ENCODE measurements at places on chromosomes 4 and X.

DNA sequence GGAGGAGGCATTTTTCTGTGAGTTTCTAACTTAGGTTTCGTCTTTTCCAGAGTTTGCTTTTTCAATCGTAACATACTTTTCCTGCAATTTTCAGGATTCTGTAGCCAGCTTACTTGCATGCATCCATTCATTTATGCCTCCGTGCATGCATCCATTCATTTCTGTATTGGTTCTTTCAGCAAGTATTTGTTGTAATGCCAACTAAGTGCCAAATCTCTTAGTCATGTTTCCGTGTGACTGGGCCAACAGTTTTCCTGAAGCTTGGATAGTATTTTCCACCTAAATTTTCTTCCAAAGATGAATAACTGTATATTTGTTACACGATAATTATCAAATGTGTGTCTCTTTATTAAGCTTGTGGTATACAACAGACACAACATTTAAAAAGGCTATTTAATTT lies 41.5 kb downstream of the CBLL2 start:
- DNase-seq: no peak

DNA sequence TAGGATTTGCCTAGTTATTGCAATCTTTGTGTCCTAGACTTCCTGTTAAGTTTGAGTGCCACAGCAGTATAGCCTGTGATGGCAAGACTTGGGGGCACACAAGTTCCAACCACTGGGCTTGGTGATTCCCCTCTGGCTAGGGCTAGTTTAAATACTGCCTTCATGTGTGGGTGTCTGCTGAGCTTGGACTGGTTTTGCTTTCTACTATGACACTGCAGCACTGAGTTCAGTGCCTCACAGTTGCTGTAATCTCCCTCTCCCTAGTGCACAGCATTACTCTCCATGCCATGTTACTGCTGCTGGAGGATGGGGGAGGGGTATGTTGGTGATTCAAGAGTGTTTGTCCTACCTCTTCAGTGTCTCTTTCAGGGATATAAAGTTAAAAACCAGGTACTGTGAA lies 379.6 kb downstream of the IL15 start:
- DNase-seq: no peak

DNA sequence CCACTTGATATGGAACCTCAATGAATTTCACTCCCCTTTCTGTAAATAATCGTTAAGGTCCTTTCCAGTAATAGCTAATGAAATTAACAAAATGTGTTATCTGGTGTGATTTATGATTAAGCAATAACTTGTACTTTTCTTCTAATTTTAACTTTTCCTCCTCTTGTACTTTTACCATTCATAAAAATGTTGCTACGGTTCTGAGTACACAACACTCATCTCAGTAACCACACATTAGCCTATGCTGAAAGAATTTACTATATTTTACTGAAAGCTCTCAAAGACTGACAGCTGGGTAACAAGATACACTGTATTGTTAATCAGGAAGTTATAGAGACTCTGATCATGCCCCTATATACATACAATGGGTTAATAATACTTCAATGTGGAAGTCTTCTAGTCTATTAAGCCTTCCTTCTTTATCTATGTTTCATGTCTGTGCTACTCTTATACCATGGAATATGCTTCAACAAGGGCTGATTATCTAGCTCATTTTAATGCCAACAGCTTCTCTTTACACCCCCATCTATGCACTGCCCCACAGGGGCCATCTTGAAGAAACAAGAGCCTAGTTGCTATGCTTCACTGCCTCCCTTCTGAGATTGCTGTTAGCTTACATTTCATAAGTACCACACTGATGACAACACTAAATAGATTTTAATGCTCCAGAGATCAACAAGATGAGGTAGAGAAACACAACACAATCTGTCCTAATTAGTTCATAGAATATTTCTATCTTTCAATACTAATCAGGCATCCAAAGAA lies 39.1 kb downstream of the LAMP2 start:
- DNase-seq: no peak

GRCh38 chrX:71941776-71942175 lies 31.1 kb downstream of the NHSL2 start:
- peak; percentile 73 for DNase-seq

GRCh38 chr4:55830716-55831115 lies 11.1 kb downstream of the EXOC1L start:
- no peak for DNase-seq

DNA sequence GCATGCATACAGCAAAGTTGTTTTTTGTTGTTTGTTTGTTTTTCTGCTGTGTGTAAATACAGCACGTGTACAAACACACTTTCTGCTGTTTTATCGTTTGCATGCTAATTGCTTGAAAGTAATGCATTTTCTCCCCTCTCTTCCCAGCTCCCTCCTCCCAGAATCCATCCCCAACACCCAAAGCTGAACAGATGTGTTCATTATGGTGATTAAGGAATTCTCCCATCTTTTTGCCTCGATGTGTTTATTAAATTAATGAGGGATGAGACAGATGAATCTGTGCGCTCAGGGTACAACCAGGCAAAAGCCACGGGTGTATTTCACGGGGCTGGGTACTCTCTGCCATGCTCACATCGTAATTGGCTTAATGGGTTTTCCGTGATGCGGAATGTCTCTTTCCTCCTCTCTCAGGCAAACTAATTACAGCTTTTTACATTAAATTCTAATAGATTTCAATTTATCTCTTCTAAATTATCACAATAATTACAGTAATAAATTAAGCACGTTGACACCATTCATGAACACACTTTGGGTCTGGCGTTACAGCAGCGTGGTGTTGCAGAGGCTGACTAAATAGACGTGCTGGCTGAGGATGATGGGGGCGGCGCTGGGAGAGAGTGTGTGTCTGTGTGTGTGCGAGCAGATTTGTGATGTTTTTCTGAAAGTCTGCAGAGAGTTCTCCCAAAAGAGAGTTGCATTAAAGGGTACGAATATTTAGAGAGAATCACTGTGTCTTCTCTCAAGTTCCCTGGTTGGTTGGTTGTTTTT lies 117.7 kb downstream of the CRLF2 start:
- no peak for DNase-seq

GRCh38 chr4:113750296-113750695 lies 11.2 kb downstream of the CAMK2D start:
- DNase-seq: no peak

DNA sequence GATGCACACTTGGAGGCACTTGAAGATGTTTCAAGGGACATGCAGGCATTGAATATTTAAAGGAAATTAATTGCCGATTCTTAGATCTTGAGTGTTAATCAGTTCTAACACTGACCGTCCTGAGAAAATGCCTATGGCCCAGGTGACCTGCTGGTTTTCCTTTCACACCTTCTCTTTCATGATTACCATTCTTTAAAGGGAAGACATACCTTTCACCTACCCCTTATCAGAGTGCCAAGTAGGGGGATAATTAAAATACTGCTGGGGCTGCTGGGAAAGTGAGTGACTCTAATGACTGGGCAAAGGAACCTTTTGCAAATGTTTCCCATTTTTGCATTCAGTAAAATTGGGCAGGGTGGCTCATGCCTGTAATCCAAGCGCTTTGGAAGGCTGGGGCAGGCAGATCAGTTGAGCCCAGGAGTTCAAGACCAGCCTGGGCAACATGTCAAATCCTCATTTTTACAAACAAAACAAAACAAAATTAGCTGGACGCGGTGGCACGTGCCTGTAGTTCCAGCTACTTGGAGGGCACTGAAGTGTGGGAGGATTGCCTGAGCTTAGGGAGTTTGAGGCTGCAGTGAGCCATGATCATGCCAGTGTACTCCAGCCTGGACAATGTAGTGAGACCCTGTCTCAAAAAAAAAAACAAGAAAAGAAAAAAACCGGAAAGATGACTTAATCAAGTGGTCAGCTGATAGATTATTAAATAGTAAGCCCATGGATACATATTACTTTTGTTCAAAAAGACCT lies 44.3 kb downstream of the TMEM131L start:
- no peak for DNase-seq

DNA sequence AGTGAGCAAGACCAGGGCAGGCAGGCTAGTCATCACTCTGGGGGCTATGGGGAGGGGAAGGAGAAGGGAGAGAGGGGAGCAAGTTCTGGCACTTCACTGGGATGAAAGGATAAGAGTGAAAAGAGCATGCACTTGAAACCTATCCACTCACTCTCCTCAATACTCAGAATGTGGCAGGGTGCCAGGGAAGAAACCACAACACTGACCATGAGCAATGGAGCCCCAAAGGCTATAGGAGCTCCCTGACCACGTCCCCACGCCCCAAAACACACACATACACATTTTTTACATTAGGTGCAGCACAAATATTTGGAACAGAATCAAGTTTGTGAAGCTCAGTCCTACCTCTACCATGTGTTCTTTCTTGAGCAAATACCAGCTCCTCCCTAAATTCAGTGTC lies 132.2 kb downstream of the IDS start:
- no peak for DNase-seq

DNA sequence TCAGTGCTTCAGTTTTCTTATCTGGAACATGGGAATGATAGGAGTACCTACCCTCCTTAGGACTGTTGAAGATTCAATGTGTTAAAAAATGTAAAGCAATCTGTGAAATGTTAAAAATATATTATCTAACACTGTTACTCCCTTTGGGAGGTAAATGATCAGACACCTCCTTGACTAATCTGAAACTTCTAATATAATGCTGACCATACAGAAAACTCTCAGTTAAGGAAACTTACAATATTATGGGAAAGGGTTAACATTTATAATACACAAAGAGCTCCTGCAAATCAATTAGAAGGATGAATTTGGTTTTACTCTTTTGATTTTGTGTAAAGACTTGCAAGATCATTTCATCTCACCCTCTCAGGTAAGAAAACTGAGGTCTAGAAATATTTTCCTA lies 1.6 kb upstream of the PFKFB1 start:
- DNase-seq: no peak

GRCh38 chr4:128810331-128810870 lies 901 bp downstream of the JADE1 start:
- no peak for DNase-seq

DNA sequence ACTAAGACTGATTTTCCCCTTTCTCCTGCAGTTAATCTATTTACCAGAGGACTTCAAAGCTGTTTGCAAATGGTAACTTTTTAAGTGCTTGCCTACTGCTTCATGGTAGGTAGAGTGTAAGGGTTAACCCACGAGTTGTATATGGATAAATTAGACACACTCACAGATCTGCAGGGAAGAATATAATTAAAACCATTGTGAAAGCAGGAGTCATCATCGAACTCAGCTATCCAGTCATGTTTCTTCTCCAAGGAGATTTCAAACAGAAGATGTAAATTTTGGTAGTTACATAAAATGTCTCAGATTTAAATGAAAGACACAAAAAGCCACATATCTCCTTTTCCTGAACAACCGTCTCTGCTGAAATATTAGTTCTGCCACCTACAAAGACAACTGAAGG lies 549 bp upstream of the XG start:
- no peak for DNase-seq

GRCh38 chr4:37977471-37978247 lies 17.5 kb downstream of the PTTG2 start:
- peak; percentile 57 for DNase-seq

DNA sequence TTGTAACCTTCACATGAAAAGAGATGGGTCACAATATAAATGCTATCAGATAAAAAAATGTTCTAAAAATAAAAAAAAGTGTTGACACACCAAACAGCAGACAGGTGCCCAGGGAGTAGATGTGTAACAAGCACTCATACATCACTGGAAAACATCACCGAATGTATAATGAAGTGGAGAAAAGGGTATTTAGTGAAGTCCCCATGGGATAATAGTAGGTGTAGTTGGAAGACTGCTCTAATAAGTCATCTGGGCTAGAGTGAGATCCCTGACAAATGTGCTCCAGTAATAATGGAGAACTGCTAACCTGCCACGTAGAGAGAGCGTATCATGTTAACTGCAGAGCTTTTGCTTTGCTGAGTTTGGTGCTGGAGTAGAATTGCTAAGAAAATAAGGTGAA lies 152.0 kb downstream of the GRIA2 start:
- no peak for DNase-seq

GRCh38 chr4:153452658-153453378 lies 13.3 kb upstream of the TMEM131L start:
- no peak for DNase-seq

- DNase-seq: no peak
These were observed 61.6 kb downstream of the CHST7 start for GRCh38 chrX:46635186-46635585.

DNA sequence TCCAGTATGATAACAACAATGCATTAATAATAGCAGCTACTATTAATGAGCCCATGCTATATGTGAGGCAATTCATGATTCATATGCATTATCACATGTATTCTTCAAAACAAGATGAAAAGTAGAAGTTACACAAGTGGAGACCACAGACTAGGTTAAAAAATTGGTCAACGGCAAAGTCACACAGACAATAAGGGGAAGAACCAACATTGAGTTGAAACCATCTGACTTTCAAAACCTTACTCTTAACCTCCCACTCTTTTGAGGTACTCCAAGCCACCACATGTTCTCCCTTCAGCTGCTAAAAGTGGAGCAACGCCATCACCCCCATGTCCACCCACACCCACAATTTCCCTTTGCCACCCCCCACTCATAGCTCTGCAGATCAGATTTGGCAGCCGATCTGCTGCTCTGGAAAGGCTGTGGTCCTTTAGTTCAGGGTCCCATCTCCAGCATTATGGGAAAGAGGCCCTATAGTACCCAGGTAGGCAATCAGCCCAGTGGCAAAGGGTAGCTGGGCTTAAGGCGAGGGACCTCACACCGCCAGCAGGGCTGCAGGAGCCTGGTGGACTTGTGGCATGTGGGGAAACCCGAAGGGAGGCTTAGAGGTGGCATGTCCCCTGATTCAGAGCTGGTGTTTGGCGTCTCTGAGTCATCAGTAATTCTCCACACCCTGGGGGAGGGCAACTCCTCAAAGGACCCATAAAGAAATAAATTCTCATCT lies 33.5 kb upstream of the CYBB start:
- no peak for DNase-seq

DNA sequence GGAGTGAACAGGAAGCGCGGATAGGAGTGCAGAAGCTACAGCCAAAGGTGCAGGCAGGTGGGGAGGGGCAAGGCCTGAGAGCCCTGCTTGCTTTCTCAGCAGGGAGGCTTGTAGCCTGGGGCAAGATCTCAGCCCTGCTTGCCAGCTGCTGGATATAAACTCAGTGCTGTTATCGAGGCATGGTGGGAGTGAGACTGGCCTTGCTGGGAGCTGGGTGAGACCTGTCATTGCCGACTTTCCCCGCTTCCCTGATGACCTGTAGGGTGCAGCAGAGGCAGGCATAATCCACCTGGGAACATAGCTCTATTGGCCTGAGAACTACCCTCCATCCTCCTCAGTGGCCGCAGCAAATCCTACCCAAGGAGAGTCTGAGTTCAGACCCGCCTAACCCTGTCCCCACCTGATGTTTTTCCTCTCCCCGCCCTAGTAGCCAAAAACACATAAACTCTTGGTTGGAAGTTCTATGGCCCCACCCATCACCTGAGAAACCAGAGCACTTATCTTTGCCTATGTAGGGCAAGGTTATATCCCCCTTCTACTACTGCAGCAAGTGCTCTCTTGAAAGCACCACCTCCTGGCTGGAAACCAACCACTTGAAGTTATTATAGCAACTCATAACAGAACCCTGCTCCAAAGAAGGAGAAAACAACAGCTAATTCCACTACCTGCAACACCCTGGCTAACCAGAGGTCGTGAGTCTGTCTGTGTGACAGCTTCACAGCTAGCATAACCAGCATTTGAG lies 80.7 kb downstream of the FHIP1A start:
- no peak for DNase-seq
